ENCODE measurements at places on chromosomes 1 and 21.

DNA sequence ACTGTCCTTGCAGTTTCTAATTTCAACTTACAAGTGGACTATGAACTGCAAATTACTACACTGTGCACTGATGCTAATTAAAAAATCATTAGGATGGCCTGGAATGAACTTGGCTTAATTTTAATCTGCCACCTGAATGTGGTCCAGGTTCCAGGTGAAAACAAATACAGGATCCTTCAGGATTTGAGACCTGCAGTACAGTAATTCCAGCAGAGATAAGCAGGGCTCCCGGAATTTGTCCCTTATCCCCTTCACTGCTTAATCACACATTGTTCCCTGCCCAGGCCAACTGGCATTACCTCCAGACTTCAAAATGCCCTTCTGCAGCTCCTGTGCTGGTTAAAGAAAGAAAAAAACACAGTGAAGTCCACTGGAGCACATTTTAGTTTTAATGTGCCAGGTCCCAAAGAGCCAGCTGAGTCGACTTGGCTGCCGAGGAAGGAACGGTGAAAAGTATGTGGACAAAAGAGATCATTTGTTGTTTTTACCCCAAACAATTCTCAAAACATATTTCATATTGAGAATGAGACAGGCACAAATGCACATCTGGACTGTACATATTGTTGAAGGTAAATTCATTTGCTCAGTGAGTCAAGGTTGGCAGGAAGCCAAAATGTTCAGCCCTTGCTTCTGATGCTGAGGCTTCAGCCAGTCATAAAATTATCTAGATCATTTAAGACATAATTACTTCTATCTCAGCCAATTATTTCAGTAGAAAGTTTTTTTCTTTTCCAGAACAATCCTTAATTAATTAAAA lies 28.3 kb downstream of the DEGS1 start:
- DNase-seq = no peak

- no peak for DNase-seq
These were observed 69.0 kb downstream of the PTBP2 start for GRCh38 chr1:96790599-96790998.

- no peak for DNase-seq
These were observed at the start of gene LYST for GRCh38 chr1:235866205-235866912. TSS of gene LYST (minus strand) at chr1:235866906. CDS start at chr1:235830417, 36,489 bp downstream.

DNA sequence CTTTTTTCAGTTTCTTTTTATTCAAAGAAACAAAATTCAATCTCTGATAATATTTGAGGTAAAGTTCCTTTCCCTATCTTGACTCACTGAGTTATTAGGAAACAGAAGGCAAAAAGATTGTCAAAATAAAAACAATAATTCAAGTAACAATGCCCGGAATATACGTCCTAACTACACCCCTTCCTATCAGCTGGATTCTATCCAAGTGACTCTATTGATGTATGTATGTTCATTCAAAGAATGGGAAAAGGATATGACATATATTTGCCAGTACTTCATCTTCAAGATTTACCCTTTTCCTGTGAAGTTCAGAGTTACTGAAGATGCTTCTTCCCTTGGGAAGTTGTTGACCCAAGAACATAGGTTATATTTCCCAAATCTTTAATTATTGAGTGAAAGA lies 13.7 kb downstream of the SPRTN start:
- DNase-seq = no peak

- no peak for DNase-seq
These were observed 56.4 kb downstream of the WDR3 start for GRCh38 chr1:117985973-117986372.

- DNase-seq = peak; percentile 92
These were observed 105.9 kb upstream of the HNRNPU start for GRCh38 chr1:244970236-244970743.

- no peak for DNase-seq
These were observed 735.3 kb upstream of the ADGRL4 start for GRCh38 chr1:79741720-79742421.

DNA sequence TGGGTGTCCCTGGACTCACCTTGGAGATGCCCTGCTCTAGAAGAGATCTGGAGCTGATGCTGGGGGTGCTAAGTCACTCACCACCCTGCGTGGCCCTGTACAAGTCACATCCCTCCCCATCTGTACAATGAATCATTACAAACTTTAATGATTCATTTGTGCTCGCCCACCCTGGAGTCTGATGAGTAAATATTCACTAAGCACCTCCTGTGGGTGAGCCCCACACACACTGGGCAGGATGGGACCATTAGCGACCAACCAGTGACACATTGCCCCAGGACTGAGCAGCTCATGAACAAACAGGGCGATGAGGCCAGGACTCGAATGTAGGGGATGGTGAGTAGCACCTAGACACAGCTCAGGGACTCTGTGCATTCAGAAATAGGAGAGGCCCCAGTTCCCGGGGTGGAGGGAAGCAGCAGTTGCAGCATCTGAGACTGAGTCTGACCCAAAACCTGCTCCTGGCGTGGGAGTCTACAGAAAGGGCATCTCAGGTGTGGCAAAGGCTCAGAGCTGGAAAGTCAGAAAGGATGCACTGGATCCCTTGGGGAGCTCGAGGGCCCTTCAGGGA lies 18.1 kb upstream of the PDZK1IP1 start:
- no peak for DNase-seq

GRCh38 chr1:229696385-229696784 lies 70.3 kb downstream of the URB2 start:
- no peak for DNase-seq

GRCh38 chr1:222967466-222968240 lies 152.8 kb downstream of the DISP1 start:
- no peak for DNase-seq

GRCh38 chr1:106910798-106911197 lies 145.7 kb upstream of the PRMT6 start:
- no peak for DNase-seq

DNA sequence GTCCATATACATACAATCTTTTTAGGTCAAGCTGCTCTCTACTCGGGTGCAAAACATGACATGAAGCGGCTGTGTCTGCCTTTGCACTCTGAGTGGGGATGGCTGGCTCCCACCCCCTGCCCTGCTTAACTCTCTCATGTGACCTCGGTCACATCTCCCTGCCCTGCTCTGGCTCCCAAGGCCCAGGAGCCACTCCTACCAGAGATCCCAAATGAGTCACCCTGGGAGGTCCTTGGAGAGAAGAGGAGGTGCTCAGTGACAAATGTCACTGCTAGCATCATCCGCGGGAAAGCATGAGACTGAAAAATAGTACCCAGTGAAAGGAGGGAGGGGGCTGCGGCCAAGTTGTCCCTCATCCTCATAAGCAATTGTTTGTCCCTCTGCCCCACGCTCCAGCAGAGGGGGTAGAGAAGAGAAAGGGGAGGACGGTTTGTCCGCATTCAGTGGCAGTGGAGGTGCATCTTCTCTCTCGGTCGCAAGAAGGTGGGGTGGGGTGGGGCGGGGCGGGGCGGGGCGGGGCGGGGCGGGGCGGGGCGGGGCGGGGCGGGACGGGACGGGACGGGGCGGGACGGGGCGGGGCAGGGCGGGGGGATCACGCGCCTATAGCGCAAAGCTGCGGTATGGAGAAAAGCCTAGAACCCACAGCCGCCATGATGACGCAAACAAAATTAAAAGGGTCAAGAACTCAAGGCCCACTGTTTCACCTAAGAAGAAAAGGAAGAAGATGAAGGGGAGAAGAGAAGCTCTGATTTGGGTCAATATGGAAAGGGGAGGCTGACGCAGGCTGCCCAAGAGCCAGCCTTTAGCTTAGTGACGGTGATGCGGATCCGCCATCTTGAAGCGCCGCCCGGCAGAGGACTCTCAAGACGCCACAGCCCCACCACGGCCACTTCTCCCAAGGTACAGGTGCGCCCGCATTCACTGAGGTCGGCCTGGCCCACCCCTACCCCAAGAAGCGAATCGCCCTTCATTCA lies 66.2 kb downstream of the CD46 start:
- no peak for DNase-seq

DNA sequence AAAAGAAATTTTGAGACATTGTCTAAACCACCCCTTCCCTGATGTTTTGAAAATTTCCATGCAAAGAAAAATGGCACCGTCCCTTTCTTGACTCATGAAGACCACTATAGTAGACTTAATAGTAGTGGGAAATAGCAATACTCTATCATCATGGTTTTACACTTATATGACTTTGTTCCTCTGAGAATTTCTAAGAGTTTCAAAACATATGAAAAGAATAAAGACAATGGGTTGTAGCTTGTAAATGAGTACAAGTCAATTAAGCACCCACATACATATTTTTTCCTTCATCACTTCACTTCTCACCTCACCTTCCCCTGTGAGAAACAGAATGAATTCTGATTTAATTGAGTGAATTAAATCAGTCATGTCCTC lies 151.7 kb downstream of the LYPLAL1 start:
- DNase-seq = no peak

Measured in hippocampal formation (tissue), 2 donors.